ENCODE measurements at places on chromosomes 1 and 21.

DNA sequence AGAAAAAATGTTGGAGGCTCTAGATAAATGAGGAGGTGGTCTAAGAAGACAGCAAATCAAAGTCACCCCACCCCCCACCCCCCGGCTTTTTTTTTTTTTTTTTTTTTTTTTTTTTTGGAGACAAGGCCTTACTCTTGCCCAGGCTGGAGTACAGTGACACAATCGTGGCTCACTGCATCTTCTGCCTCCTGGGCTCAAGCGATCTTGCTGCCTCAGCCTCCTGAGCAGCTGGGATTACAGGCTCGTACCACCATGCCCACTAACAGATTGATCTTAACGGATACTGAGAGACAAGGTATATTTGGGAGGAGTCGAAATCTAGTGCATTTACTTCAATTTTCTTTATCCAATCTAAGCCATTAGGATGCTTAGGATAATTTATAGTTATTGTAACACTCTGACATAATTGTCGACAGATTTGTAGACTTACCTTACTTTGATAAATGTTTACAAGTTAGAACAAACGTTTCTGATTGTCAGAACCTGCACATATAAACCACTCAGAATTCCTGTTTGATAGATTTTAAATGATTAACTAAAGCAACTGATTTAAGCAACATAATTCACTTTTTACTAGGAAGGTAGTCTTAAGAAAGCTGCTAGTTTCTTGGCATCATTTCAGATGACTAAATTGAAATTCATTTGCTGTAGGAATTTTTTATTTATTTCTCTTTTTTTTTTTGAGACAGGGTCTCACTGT lies 33.7 kb upstream of the NBL1 start:
- no peak for DNase-seq

GRCh38 chr1:51139474-51139873 lies 37.4 kb downstream of the C1orf185 start:
- no peak for DNase-seq

- DNase-seq = no peak
Observed at GRCh38 chr1:97636941-97637340, 283.9 kb downstream of the DPYD start.

DNA sequence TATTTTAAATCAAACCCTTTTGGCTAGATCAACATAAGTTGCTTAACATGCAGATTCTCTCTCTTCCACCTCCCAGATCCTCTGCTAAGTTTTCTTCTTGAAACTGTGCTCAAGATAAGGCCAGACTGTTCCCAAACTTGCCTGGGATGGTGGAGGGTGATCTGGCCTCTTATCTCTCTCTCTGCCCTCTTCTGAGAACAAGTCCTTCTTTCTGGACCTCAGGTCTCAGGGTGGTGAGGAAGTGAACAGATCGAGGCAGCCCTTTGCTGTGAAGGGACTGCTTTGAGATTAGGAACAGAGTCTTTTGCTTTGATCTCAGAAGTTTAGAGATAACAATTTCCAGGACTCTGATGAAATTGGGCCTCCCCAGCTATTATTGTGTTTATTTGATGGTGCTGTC lies 70.7 kb downstream of the HUNK start:
- DNase-seq = no peak

DNA sequence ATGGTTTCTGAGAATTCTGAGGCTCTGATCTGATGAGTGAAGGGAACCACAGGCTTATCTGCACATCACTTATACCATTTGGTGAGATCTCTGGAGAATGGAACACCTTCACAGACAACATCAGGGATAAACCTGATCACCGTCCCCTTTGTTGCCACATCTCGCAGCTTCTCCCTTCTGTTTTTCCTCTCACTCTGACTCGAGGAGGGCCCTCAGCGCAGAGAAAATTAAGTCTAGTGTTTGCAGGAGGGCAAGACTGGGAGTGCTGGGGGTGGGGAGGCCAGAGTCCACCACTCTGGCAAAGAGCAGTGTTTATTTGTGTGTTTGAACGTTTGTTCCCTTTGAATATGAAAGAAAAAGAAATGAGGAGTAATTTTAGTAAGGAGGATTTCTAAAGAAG lies 29.0 kb upstream of the BATF3 start:
- DNase-seq = no peak

DNA sequence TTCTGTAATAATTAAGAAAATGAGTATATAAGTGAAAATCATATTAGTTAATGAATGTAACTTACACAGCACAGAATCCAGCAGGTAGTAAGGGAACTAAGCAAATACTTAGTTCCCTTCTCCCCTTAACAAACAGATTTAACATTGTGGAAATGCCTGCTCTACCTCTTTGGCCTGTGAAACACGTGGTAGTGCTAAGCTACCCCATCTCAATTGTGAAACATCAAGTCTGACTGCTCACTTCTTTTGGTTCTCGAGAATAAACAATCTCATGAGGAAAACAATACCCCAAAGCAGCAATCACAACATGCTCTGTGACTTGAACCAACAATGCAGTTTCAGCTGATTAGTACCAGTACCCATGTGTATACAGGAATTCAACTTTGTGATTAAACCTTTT lies 4.7 kb downstream of the MYSM1 start:
- DNase-seq = no peak

- DNase-seq = no peak
Observed at GRCh38 chr1:238242181-238242580, 351.5 kb upstream of the ZP4 start.

- no peak for DNase-seq
Observed at GRCh38 chr1:42983253-42983652, 24.6 kb upstream of the SLC2A1 start.

GRCh38 chr1:245608271-245608670 lies 453.5 kb downstream of the KIF26B start:
- no peak for DNase-seq

DNA sequence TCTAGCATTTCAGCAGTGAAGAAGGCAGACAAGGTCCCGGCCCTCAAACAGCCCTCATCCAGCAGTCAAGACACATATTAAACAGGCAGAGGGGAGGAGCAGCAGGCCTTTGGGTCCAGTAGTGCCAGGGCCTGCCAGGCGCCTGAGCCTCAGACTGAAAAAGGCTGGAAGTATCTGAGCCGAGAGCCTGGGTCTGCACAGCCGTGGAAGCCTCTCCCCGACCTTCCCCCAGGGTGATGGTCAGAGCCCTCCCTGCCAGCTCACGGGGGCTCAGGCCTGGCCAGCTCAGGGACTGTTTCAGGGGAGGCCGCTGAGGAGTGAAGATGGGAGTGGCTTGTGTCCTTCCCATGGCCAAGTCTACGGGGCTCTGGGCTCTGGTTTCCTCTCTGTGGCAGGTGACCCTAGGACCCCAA lies 565.2 kb downstream of the PTPRU start:
- DNase-seq = no peak

DNA sequence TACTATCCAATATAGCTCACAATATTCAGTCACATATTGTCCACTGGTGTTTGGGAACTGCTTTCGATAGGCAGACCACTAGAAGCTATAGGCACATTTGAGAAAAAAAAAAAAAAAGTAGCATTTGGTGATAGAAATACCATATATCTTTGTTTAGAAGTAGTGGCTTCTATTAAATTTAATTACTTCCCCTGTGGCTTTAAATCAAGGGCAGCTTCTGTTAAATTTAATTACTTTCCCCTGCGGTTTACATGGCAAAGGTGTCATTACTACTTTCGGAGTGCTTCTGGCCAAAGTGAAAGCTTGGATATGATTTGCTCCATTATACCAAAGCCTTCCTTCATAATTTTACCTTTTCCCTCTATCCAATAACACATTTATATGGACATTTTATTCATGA lies 229.9 kb downstream of the TTLL7 start:
- DNase-seq = no peak

GRCh38 chr1:89781494-89782126 lies 39.2 kb upstream of the LRRC8D start:
- no peak for DNase-seq

DNA sequence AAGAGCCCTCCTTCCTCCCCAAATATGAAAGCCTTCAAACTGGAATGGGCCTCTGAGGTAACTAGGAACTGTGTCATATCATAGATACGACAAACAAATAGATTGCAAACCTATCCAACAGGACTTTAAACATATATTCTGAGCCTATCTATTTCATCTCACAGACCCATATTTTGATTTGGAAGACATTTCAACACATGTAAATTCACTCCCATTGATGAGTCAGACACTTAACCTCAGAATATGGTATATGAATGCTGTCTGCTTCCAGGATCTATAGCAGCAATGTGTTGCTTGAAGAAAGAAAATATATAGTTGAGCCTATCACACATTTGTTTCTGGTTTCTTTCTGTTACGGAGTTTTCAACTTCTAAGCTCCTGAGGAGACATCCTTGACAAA lies 221.9 kb upstream of the SAMSN1 start:
- no peak for DNase-seq

- DNase-seq = peak; percentile 52
Observed at GRCh38 chr1:25794325-25794724, 5.7 kb upstream of the SELENON start.

- no peak for DNase-seq
Observed at GRCh38 chr1:63623952-63624351, 30.7 kb downstream of the PGM1 start.

DNA sequence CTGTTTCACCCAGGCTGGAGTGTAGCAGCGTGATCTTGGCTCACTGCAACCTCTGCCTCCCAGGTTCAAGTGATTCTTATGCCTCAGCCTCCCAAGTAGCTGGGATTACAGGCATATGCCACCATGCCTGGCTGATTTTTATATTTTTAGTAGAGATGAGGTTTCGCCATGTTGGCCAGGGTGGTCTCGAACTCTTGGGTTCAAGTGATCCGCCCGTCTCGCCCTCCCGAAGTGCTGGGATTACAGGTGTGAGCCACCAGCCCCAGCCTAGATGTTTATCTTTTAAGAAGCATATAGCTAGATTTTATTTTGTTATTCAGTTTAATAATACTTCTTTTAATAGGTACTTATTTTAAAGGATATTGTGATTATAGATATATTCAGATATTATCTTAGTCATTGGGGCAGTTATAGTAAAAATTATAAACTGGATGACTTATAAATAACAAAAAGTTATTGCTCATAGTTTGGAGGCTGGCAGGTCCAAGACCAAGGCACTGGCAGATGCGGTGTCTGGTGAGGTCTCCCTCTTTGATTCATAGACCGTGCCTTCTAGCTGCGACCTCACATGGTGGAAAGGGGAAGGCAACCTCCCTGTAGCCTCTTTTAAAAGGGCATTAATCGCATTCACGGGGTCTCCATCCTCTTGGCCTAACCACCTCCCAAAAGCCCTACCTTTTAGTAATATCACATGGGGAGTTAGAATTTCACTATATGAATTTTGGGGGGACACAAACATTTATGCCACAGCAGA lies 3.1 kb upstream of the KCNE2 start:
- DNase-seq = no peak

- peak; percentile 81 for DNase-seq
Observed at GRCh38 chr21:28142697-28143096, 850.0 kb downstream of the LTN1 start.

- no peak for DNase-seq
Observed at GRCh38 chr1:83024251-83024767, 974.6 kb downstream of the TTLL7 start.

GRCh38 chr1:154221278-154222001 lies 685 bp downstream of the UBAP2L start:
- DNase-seq = no peak

DNA sequence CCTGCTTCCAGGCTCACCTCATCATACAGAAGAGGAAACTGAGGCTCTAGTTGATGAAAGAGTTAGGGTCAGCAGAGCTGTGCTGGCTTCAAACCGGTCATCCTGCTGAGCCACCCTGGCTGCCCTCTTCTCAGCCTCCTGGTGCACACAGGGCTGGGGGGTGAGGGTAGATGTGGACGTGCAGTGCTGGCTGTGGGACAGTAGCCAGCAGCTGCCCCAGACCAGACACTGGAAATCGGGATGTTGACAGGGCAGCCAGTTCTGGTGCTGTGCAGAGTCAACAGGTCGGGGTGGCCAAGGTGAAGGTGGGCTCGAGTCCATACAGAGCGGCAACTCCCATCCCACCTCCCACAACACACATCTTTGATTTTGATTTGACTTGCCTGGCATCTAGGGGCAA lies 1.5 kb upstream of the CLCNKA start:
- DNase-seq = no peak

GRCh38 chr1:94236630-94237290 lies 624 bp downstream of the ARHGAP29 start:
- DNase-seq = peak; percentile 4

- DNase-seq = peak; percentile 40
Observed at GRCh38 chr1:20485527-20486456, at the start of gene CAMK2N1. CAMK2N1 (minus strand) TSS chr1:20486210; CDS start chr1:20485379, 831 bp downstream.

DNA sequence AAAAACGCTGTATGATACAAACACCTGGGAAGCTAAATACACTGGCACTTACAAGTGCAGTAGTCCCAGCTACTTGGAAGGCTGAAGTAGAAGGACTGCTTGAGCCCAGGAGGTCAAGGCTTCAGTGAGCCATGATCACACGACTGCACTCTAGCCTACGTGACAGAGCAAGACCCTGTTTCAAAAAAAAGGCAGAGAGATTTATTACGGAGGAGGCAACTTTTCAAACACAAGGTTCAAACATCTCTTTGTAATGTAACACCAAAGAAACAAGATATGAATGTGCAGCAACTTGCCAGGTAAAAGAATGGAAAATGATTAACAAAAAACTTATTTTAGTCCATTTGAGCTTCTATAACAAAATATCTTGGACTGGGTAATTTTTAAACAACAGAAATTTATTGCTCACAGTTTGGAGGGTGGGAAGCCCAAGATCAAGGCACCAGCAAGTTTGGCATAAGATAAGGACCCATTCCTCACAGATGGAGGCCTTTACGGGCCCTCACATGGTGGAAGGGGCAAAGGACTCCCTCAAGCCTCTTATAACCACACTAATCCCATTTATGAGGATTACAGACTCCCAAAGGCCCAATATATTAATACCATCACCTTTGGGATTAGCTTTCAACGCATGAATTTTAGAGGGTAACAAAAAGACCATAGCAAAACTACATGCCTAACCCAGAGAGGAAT lies 73.3 kb downstream of the EVI5 start:
- no peak for DNase-seq

DNA sequence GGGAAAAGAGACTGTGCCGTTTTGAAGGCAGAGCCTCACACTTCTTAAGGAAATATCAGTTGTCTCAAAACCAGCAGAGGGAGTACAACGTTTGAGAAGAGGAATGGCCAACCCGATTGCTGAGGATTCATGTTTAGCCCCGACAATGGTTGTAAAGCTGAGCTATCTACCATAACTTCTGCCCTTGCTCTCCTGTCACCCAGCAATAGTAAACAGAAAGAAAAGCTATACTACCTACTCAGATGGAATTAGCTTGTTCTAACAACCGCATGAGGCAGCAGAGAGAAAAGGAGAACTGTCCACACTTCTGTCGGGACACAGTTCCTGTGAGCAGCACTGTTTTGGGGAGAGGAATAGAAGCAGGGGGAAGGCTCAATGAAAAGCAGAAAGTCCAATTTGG lies 91.2 kb downstream of the SLC45A1 start:
- DNase-seq = peak; percentile 34

DNA sequence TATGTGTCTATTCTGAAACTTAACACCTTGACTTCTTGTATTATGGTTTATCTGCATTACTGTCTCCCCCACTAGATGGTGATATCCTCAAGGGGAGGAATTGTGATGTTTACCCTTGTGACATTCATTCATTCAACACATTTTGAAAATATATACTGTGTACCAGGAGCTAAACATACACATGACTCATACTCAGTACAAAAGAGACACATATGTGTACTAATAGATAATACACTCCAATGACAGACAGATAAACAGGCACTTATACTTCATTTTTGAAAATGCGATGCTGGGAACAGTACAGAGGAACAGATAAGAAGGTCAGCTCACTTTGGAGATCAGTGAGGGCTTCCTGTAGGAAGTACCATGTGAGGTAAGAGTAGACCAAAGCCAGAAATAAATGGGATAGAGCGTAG lies 8.9 kb upstream of the RAB3GAP2 start:
- peak; percentile 40 for DNase-seq
